ENCODE measurements at places on chromosomes 5 and 9.

DNA sequence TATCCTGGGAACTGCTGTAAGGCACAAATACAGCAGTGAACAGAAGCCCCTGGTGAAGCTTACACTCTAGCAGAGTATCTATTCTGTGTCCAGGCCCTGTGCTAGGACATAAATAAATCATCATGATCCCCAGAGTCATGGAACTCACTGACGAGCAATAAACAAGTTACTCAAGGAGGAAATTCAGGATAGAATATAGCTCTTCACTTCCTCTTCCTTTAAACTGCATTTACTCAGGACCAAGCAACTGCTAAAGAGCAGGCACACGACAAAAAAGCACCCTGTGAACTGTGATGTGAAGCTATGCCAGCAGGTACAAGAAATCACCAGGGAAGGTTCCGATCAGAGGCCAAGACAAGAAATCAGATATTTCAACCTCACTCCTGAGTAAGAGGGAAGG, 47.8 kb upstream of the NR5A1 start:
- no peak for DNase-seq

DNA sequence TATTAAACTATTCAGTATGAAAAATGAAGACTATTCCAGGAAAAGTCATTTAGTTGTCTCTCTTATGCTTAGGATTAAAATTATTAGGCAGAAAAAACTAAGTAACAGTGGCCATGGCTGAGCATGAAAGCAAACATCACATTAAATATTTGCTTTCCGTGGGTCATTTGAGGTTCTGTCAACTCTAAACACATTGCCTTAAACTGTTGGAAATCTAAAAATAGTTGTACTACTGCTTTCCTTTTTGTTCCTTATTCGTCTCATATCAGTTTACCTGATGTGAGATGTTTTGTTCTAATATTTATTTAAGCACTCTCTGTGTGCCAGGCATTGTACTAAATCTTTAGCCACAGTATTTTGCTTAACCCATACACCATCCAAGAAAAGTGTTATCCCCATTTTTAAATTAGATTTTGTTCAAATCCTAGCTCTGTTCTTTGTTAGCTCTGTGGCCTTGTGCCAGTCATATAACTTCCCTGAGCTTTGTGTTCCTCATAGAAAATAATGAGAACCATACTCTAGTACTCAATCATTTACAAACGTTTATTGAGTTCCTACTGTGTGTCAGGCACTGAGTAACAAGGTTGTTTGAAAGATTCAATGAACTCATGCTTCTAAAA, 18.7 kb upstream of the ZNF608 start:
- no peak for DNase-seq

GRCh38 chr9:131275332-131276093, 797 bp downstream of the FAM78A start:
- no peak for DNase-seq

DNA sequence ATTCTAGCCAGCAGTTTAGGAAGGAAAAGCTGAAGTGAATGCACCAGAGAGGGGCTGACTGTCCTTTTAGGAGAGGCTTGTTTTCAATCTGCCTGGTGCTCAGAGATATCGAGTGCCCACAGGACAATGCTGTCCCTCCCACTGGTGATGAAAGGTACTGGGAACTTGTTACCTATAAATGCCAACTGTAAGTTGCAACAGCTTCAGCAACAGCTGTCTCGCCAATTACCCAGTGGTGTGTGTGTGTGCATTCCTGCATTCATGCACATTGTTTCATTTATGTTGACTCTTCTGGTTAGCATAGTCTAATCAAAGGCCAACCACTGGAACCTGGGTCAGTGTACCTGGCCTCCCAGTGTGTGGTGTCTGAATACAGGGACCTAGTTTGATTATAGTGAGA, 161.1 kb downstream of the CSNK1G3 start:
- DNase-seq, result no peak

GRCh38 chr9:119688547-119688946, 319.3 kb upstream of the BRINP1 start:
- DNase-seq, result no peak

- DNase-seq, result no peak
Observed at GRCh38 chr9:13331320-13331719, 51.8 kb upstream of the MPDZ start.

DNA sequence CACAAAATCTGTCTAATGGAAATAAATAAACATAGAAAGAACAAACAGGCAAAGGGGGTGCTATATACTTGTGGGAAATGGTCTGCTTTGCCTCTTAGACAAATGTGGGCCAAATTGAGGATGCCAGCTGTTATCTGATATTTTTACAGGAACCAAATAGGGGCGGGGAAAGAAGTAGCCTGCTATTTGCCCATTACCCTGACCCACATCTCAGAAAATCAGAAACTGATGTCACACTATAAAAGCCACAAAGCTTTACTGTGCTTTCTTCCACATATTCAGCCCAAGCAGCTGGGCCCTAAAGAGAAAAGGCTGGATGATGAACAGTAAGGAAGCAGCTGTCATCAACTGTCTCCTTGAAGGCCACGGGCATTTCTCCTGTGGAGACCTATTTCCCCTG, 97.3 kb downstream of the ELAVL2 start:
- no peak for DNase-seq

- DNase-seq, result no peak
Observed at GRCh38 chr5:52830650-52831049, 42.9 kb downstream of the ITGA1 start.

- no peak for DNase-seq
Observed at GRCh38 chr5:39566891-39567290, 142.1 kb upstream of the DAB2 start.

- no peak for DNase-seq
Observed at GRCh38 chr5:54291498-54291897, 18.9 kb downstream of the ARL15 start.

GRCh38 chr5:115649541-115649940, 23.7 kb upstream of the TMED7 start:
- DNase-seq, result no peak

DNA sequence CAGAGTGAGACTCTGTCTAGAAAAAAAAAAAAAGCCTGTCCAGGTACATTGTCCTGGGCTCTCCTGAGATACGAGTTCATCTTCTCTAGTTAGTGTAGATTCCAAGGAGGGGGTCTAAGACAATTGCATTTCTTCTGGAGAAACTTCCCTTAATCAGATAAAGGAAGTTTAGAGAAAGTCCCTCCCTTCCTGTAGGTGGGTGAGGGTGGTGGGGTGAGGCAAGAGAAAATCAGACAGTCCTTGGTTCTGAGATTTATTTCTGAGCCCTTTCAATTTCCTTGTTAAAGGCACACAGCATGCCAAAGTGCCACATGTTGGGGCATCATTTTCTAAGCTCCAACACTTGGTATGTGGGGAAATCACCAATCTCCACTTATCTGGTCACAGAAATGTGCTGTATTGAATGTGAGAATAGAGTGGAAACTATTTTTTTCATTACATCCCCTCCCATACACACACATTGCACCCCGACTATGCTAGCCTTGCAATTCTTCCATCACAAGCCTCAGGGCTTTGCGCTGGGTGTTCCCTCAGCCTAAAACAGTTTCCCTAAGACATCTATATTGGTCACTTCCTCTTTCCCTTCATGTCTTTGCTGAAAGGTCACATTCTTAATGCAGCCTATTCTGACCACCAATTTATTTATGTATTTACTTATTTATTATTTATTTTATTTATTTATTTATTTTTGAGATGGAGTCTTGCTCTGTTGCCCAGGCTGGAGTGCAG, 5.1 kb upstream of the TUT7 start:
- no peak for DNase-seq

GRCh38 chr5:66144834-66145390, 812 bp downstream of the SREK1 start:
- DNase-seq, result no peak

GRCh38 chr5:37869216-37869615, 29.4 kb upstream of the GDNF start:
- no peak for DNase-seq

- no peak for DNase-seq
Observed at GRCh38 chr9:14452539-14452938, 138.6 kb upstream of the NFIB start.

GRCh38 chr5:135864503-135865435, 30.3 kb downstream of the SLC25A48 start:
- DNase-seq, result no peak

DNA sequence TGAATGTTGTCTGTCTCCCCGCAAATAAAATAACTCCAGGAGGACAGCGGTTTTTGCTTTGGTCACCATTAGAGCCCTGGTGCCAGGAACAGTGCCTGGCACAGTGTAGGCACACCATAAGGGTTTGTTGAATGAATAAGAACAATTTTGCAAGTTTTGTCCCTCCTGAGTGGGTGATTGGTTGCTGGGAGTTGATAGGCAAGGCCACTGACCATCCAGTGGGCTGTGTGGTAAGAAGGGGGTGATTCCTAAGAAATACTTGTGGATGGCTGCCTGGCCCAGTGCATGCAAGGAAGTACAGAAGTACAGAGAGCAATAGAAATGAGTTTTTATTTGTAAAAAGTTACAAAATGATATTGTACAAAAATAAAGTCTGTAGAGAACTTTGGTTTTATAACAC, 27.5 kb downstream of the GDNF start:
- no peak for DNase-seq

DNA sequence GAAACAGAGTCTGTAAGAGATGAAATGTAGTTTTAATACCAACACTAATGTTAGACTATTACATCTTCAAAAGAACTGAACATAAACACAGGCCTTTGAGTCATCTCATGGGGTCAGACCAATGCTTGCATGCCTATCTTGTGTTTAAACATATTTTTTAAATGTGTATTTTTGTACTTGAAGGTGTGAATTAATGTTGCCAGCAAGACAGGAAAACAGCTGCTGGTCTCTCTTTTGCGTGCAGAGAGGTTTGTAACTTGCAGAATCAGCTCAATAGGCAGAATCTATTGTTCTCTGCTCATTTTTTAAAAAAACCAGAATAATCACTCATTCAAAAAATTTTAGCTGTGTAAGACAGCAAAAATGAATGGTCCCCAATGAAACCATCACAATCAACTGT, 180.2 kb downstream of the ALDH1A1 start:
- no peak for DNase-seq

- DNase-seq, result no peak
Observed at GRCh38 chr9:18756712-18757125, 276.3 kb downstream of the SAXO1 start.

GRCh38 chr9:71393005-71393404, 271.6 kb upstream of the TRPM3 start:
- DNase-seq, result no peak

DNA sequence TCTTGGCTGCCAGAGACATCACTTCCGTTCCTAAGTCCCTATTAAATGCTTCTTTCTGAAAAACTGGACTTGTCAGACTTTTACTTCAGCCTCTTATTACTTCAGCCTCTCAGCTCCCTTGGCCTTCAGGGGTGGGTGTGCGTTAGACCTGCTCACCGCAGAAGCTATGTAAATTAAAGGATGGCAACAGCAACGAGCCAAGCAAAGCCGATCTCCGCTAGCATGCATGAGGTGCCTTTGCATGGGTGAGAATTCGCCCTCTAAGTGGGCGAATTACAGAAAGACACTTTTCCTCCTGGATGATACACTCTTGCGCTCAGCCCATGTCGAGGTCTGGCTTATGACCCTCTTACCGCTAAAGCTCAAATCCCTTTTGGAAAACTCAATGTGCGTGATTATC, 10.9 kb upstream of the IL3 start:
- no peak for DNase-seq

DNA sequence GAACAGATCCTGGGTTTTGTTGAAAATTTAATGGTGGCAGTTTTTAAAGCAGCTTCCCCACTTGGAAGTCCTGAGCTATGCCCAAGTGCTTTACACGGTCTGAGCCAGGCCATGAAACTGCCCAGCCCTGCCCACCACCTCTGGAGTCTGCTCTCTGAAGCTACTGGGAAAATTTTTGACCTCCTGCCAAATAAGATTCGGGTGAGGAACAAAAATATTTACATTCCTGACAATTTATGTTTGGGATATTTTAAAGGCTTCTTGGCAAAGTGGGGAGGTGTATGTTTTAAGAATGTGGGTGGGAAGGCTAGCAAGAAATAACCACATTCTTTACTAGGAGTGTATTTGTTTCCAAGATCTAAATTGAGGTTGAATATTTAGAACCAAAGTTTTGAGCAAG, 50.0 kb downstream of the HACD4 start:
- no peak for DNase-seq

- DNase-seq, result no peak
Observed at GRCh38 chr9:13957089-13957488, 356.9 kb downstream of the NFIB start.

GRCh38 chr5:56471707-56472106, 238.6 kb upstream of the ANKRD55 start:
- no peak for DNase-seq

DNA sequence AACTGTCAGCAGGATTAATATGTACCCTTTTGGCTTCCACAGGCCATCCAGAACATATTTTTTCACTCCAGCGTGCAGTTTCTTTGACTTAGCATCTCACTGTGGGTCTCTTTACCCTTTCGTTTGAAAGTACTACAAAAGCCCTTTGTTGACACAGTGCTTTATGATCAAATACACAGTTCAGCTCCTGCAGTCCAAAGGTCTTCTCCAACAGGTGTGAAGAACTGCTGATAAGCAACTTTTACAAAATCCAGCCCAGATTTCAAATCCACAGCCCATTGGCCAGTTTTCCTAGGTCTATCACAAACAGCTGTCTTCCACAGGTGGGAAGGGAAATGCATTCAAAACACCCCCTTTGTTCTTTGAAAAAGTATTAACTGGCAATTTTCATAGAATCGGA, 54.8 kb downstream of the MYO10 start:
- DNase-seq, result no peak

DNA sequence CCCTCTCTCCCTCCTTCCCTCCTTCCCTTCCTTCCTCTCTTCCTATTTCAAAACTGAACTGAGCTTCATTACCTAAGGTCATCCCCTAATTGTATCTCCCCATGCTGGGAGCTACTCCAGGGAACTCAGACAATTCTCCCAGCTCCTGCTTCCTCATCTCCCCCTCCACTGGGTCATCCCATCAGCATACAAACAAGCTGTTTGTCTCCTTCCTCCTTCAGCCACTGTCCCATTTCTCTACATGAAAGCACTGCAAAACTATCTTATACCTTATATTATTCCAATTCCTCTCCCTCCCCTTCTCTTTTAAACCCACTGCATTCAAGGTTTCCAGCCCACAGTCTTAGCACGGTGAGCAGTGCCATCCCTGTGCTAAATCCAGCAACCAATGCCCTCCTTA, 262.4 kb downstream of the AGTPBP1 start:
- DNase-seq, result no peak

- no peak for DNase-seq
Observed at GRCh38 chr5:12467799-12468198, 563.6 kb upstream of the CTNND2 start.

DNA sequence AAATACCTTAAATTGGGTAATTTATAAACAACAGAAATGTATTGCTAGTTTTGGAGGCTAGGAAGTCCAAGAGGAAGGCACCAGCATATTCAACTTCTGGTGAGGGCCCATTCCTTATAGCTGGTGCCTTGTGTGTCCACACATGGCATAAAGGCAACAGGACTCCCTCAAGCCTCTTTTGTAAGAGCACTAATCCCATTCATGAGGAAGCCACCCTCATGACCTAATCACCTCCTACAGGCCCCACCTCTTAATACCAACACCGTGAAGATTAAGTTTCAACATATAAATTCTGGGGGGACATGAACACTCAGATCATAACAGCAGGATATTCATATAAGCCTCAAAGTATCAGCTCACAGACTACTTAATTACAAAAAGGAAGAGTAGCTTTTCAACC, 4.0 kb upstream of the PLAC8L1 start:
- DNase-seq, result no peak

All from CD4-positive, alpha-beta T cell treated with Interleukin-12 subunit alpha and Interleukin-12 subunit beta, for 1 hour (primary cell).